ENCODE measurements at places on chromosomes 3 and 15.

DNA sequence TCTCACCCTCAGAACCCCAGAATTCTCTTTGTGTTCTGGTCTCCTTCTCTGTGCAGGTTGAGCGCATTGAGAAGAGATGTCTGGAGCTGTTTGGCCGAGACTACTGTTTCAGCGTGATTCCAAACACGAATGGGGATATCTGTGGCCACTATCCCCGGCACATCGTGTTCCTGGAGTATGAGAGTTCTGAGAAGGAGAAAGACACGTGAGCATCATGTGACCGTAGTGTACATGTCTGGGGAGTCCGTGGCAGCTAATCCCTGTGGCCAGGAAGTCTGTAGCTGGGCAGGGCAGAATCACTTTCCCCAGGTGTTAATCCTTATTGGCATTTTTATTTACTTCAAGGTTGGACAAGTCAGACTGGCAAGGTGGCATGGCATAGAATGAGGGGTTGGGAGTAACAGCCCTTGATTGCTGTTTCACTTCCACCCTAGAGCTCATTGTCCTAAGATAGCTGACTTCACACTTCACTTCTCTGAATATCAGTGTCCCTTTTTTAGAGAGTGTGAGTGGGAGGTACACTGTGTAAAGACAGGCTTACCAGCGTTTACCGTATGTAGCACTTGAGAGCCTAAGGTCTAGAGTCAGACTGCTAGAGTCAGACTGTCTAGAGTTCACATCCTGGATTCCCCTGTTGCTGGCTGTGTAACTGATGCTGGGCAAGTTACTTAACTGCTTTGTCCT is 4.4 kb downstream of the MTMR14 start:
- DNase-seq: no peak

- peak; percentile 32 for DNase-seq
Observed at GRCh38 chr3:141233457-141234161, 2.0 kb downstream of the PXYLP1 start.

DNA sequence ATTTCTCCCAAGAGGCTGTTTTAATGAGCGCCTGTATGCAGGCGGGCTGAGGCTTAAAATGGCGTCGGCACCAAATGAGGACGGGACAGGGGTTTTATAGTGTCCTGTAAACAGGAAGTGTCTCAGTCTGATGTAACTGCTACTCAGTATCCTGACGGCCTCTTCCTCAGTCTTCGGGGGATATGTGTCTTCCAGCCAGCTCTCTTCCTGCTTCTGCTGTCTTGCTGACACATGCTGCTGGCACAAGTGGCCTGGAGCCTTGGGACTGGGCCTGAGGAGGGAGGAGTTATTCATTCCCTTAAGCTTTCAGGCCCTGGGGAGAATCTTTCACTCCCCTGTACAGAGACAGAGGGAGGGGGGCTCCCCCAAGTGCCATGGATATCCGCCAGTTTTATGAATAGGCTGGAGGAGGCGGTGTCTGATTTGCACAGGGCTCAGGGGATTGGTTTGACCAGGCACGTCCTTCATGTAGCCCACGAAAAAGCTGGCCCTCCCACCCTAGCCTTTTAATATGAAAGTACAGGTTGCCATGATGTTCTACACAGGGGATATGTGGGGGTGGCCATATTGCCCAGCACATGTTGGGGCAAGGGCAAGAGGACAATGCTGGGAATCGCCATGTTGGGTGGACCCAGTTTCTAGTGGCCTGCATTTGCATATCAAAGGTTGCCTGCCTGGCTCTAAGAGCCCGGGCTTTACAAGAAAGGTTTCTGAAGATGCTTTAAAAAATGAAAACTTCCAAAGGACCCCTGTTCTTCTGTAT is 19.9 kb downstream of the NDUFB4 start:
- no peak for DNase-seq

DNA sequence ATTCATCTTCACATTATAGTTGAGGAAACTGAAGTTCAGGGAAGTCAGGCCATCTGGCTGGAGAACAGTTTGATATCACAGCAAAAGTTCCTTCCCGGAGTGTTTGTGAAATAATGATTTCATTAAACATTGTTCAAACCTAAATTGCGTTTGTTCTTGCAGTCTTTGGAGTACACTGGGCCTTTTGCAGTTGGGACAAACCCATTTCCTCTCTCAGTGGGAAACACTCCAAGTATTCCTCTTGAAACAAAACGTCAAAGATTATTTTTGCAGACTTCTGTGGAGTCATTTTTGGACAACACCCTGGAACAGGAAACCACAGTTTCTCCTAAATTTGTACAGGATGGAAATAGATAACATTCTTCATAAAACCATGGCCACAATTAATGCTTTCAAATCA is 287.5 kb downstream of the PTPRG start:
- no peak for DNase-seq

- DNase-seq: no peak
Observed at GRCh38 chr15:69546182-69546581, 93.6 kb downstream of the RPLP1 start.

GRCh38 chr3:17850448-17850847 is 108.0 kb upstream of the TBC1D5 start:
- no peak for DNase-seq

- DNase-seq: no peak
Observed at GRCh38 chr15:48862705-48863104, 15.2 kb upstream of the EID1 start.

DNA sequence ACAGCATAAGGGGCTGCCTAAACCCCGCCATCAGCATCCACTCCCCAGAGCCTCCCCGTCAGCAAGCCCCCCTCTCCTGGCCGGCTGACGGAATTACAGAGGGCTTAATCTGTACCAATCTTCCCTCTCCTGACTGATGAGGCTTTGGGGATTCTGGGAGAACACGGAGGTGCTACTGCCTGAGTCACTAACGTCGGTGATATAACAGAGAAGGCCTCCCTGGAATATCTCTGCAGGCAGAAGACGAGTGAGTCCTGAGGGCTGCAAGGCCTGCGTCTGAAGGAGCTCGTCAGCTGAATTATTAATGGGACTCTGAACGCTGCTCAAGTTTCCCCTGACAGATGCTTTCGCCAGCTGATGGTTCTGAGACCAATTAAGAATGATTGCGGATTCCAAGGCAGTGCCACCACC is 147.7 kb downstream of the XXYLT1 start:
- DNase-seq: no peak

DNA sequence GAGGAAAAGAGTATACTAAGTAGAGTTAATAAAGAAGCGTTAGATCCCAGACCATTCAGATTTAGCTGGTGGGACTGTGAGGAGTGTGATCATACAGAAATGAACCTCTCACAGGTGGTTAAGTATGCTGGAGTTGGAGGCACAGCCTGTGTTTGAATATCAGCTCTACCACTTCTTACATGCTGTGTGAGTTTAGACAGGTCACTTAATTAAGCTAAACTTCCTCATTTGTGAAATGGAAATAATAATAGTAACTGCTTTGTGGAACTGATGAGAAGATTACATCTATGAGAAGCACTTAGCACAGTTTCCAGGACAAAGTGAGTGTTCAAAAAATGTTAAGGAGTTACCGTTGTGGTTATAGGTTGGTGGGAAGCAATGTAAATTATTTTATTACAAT is 8.4 kb downstream of the ACP3 start:
- no peak for DNase-seq

GRCh38 chr3:183718012-183718411 is 20.4 kb downstream of the YEATS2 start:
- DNase-seq: no peak

GRCh38 chr3:182258538-182259177 is 534.6 kb upstream of the ATP11B start:
- DNase-seq: no peak

- no peak for DNase-seq
Observed at GRCh38 chr3:177443469-177443868, 246.2 kb upstream of the TBL1XR1 start.

DNA sequence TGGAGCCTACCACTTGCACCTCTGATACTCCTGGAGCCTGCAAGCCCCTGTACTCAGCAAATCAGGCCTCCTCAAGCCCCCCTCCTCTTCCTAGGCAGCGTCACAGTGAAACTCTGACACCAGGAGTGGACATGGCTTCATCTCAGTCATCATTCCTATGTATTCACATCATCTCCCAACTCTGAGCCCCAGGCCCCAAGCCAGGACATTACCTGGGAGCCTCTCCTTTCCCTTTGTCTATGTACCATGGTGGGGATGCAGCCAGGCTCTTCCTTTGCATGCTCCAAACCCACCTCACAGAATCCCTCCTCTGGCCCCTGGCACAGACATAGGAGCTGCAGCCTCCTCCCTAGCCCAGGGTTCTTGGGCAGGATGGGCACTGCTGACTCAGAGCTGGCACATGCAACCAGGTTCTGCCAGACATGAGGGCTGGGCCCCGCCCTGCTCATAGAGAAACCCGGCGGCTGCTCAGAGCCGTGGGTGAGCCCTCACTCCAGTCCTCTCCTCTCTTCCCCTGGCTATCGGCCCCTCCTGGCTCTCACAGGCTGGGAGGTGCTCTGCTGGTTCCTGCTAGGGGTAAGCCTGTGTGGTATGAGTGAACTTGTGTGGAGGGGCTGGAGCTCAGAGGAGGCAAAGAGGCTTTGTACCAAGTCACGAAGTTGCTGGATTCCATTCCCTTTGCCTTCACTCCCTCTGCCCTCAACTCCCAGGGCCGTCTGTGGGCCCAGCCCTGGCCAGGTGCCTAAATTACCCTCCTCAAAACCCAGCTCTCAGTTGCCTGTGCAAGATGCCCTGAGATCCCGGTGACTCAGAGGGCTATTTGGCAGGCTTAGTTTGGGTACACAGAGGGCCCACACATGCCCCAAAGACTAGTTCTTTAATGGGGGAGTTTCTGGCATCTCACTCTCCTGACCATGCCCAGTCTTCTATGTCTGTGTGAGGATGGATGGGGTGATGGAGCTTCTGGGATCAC is 1.9 kb upstream of the PLCD1 start:
- DNase-seq: peak; percentile 34

GRCh38 chr3:4588466-4588865 is 95.3 kb downstream of the ITPR1 start:
- no peak for DNase-seq

Data from ecto neural progenitor cell (in vitro differentiated cells).